ENCODE measurements at places on chromosomes 11 and 22.

DNA sequence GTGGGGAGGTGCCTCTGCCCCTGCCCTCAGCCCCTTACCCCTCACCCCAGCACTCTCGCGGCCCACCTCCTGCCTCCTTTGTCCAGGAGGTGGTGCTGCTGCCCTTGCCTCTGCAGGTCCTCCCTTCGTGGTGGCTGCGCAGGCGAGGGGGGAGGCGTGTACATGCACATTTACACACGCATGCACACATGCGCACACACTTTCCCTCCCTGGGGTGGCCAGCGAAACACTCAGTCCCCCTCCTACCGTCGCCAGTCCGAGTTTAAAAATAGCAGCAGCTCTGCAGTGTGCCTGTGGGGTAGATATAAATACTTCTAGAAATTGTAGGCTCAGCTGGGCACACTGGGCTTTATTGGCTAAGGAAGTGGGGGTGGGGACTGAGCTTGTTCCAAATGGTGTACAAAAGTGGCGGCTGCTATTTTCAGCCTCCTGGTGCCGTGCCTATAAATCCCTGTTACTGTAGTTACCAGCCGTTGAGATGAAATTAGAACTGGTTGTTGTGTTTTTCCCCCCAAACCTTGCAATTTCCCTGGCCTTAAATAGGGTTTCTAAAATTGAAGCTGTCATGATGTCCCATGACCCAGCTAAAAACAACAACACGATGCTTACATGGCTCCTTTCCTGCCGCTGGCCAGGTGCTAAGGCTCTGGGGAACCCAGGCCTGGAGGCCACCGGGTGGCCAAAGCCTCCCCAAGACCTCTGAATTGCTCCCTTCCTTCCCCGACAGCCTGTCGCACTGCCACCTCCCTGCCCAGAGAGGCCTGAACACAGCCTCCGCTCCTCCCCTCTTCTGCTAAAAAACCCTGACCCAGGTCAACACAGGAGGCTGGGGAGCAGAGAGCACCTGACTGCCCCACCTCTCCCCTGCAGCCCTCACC lies 12.4 kb downstream of the PICK1 start:
- no peak for DNase-seq

- no peak for DNase-seq
Observed at GRCh38 chr22:47997052-47997590, 1234.7 kb downstream of the TBC1D22A start.

GRCh38 chr11:1770528-1770927 lies 6.8 kb upstream of the CTSD start:
- no peak for DNase-seq

- peak; percentile 34 for DNase-seq
Observed at GRCh38 chr22:24952837-24953383, 394 bp downstream of the KIAA1671 start.

GRCh38 chr11:114089748-114090147 lies 30.2 kb downstream of the ZBTB16 start:
- DNase-seq, result no peak

Data from NCI-H1092 treated with DMSO at 0.1 percent for 48 hours (cell line).